ENCODE measurements at places on chromosomes 4 and X.

- DNase-seq: no peak
Observed at GRCh38 chrX:101370888-101371504, 15.0 kb downstream of the BTK start.

DNA sequence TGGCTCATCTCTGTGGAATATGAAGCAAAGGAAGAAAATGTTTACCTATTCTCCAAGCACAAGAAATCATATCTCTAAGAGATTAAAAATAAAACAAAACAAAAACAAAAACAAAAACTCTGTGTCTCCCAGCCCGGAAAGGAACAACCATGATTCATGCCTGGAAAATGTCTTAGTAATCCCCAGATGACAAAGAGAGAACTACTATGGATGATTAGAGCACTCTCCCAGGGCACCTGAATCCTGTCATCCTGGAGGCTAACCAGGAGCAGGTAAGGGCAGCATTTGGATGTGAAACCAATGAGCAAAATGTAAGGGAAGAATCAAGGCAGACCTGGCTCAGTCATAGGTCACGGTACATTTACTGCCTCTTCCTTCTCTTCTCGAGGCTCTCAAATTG is 1.7 kb upstream of the AKAP4 start:
- DNase-seq: no peak

- no peak for DNase-seq
Observed at GRCh38 chr4:70991596-70991995, 1.9 kb upstream of the DCK start.

GRCh38 chrX:145178268-145178667 is 69.0 kb upstream of the SPANXN1 start:
- no peak for DNase-seq

DNA sequence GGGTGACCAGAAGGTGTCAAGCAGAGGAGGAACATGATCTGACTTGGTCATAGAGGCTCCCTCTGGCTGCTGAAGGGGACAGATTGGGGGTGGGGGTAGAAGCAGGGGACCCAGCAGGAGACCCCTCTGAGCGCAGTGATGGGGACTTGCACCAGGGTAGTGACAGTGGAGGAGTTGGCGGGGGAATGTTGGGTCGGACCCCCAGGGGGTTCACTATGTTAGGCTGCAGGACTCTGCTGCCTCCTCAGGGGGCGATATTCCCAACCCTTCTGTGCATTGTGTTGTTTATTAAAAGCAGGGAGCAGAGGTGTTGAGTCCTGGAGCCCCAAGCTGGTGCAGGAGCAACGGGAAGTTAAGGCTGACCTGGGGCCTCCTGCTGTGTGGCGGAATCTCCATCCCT is 8.8 kb downstream of the WDR13 start:
- DNase-seq: no peak

- DNase-seq: no peak
Observed at GRCh38 chr4:41366911-41367517, 110.3 kb downstream of the UCHL1 start.

DNA sequence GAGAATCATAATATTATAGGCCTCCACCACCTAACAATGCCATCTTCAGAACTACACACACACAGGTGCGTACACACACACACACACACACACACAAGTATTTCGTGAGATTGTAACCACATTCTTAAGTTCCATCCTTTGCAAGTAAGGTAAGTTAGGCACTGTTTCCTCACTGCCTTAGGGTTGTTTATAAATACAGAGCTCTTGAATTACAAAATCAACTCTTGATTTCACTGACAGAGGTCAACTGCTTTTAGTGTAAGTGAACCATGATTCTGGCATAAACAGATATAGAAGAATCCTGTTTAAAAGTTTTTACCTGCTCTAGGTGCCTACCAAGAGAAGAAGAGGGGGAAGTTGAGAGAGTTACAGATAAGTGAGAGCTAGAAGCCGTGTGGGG is 166.1 kb downstream of the DMD start:
- DNase-seq: no peak

GRCh38 chr4:155522201-155522600 is 144.4 kb upstream of the GUCY1A1 start:
- no peak for DNase-seq

DNA sequence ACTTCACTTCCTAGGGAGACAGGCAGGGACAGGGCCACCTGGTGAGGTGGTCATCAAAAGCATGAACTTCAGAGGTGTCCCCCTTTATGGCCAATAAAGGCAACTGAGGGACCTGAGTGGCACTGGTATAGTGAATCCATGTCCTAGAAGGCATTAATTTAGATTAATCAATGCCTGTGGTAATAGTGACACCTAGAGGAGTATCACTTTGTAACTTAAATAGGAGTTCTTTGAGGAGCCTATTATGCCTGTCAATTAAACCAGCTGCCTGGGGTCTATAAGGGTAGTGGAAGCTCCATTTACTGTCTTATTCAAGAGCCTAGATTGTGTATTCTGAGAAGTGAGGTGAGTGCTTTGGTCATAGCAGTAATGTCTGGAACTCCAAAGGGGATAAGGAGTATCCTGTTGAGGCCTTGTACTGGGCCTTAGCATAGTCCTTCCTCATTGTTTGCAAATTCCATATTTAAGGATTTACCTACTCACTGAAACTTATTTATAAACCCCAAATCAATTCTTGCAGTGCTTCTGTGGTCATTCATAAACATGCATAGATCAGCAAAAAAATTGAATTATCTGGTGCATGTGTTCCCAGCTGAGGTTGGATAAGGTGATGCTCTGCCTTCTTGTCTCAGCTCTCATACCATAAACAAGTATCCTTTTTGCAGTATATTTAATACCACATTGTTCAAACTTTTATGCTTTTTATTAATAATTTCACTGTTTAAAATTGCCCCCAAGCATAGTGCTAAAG is 213.8 kb upstream of the RADX start:
- no peak for DNase-seq

DNA sequence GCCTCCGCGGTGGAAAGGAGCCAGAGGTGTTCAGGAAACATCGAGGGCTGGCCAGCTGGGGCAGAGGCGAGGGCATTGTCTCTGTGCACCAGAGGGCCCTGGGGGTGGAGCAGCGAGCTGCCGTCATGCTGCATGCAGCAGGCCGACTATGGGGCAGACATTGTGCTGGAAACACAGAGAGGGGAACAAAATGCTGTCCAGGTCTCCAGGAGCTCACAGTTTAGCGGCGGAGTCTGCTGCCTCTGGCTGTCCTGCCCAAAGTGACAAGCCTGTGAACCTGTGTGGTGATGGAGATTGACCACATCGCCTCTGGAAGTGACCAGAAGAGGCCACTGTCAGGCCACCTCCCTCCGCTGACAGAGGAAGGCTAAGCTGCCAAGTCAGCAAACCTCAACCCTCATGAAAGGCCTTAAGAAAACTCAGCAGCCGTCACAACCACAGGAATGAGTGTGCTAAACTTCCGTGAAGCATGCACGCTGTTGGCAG is 20.1 kb upstream of the SASH3 start:
- DNase-seq: no peak

GRCh38 chr4:151624626-151625565 is 135.9 kb downstream of the GATB start:
- DNase-seq: peak; percentile 81

DNA sequence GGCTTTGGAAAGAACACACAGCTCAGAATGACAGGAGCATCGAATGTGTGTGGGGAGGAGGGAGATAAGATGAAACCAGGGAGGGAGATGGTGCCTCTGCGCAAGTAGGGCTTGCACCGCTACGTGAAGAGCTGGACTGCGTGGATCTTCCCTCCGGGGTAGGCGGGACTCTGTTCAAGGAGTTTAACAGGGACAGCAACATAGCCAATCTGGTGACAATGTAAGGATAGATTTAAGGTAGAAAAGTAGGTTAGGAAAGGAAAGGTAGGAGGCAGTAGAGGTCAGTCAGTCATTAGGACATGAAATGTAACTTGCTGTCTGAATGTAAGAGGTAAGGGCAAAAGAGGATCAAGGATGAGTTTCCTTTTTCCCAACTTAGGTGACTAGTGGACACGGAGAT is 152.5 kb downstream of the DCTD start:
- no peak for DNase-seq

GRCh38 chrX:23811108-23811651 is 28.2 kb downstream of the SAT1 start:
- DNase-seq: no peak

GRCh38 chrX:119132961-119133360 is 5.3 kb upstream of the KIAA1210 start:
- DNase-seq: no peak

DNA sequence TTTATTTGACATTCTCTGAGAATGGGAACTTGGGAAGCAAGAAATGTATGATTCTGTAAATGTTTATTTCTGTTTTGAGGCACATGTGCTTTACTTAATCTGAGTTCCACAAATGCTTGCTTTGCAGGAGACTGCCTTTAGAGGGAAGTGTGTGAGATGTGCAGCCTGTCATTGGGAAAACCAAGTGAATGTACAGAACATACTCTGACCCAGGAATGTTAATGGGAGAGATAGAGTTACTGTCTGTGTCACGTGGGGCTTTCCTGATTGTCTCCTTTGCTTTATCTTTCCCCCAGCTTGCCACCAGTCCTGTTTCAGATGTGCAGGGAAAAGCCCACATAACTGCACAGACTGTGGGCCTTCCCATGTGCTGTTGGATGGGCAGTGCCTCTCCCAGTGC is 218.6 kb upstream of the ANXA3 start:
- DNase-seq: no peak

- no peak for DNase-seq
Observed at GRCh38 chrX:123475068-123475724, 257.7 kb downstream of the THOC2 start.

DNA sequence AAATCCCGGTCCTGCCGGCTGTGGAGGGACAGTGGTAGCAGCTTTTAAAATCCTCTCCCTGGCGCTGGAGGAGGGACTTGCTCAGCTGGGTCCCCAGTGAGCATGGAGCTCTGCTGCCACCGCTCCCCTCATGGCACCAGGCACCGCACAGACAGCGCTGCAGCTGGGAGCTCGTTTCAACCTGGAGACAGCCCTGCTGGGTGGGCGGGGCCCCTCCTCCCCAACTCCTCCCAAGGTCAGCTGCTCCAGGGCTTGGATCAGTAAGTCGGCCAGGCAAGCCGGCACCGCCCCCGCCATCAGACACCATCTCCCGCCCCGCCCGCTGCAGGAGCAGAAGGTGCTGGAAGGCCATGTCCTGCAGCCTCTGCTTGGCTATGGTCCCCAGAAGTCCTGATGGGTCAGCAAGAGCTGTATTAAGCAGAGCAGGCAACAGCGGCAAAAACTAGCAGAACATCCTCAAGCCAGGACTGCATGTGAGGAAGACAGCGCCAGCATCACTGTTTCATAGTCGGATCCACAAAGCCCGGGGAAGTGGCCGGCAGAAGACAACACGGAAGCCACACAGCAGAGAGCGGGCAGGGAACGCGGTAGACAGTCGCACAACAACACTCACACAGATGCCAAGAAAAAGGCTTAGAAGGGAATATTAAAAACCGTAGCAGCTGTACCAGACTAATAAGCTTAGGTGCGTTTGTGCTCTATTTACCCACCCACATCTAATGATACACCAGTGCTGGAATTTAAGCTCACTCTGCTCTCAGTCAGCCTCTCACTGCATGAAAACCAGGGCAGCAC is 16.2 kb downstream of the ZFYVE28 start:
- peak; percentile 87 for DNase-seq

DNA sequence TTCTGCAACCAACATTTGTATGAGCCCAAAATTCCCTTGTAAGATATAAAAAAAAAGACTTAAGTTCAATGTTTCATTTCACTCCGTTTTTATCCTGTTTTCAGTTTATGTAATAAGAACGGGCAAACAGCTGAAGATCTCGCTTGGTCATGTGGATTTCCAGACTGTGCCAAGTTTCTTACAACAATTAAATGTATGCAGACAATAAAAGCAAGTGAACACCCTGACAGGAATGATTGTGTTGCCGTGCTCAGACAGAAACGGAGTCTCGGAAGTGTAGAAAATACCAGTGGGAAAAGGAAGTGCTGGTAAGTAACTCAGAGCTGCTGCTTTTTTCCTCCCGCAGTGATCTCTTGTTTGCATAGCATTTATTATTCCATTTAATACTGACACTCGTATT is 2.8 kb downstream of the ANKRD37 start:
- DNase-seq: no peak

DNA sequence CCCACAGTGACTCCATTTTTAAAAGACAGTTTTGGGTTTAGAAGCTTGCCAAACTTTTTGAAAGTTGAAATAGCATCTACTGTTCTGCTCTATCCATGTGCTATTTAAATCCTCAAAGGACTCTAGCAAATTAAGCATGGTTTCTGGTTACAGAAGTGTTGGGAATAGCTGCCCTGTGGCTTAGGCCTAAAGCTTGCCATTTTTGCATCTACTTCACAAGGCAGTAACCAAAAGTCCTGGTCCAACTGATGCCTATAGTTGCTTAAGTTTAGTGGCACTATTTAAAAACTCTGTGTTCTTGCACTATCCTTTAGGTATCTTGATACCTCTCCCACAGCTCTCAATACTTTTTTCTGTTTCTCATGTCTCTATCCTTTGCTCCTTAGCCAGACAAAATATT is 251.0 kb upstream of the GPC4 start:
- DNase-seq: no peak

- no peak for DNase-seq
Observed at GRCh38 chr4:143359644-143360193, 23.0 kb downstream of the GAB1 start.

DNA sequence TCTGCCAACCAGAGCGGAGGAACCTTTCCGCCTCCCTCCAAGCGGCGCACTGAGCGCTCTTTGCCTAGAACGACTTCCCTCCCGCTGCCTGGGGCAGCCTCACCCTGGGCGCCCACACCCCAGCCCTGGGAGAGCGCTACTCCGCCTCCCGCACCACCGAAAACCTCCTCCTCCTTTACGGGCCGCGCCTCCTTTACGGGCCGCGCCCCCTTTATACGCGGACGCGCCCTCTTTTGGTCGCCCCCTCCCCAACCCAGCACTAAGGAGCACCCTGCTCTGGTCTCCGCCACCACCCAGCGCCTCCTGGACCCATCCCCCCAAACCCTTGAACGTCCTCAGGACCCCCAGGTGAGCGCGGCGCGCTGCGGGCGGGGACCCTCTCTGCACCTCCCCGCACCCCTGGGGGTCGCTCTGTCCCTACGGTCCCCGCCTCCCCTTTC is 586 bp upstream of the NSG1 start:
- peak; percentile 70 for DNase-seq

GRCh38 chr4:113821856-113822255 is 60.3 kb upstream of the CAMK2D start:
- no peak for DNase-seq

- no peak for DNase-seq
Observed at GRCh38 chr4:40482985-40483647, 146.5 kb downstream of the RBM47 start.

DNA sequence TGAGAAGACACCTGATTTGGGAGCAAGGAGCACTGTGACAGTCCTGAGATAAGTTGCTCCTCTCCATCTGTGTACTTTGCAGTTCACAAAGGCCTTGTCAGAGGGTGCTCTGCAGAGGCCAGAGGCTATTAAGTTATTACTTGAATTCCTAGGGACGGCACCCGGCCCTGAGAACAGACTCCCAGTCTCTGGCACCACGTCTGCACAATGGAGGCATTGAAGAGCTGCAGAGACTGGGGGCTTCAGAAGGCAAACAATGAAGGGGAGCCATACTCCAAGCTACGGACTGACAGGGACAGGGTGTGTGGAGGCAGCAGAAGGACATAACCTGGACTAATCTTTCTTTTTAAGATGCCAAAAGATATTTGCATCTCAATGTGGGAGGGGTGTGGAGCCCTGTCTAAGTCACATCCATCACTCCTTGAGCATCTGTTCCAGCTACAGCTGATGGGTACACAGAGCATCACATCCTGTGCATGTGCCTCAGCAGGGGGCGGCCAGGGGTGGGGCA is 11.5 kb downstream of the RASGEF1B start:
- no peak for DNase-seq

GRCh38 chrX:155263854-155264628 is at the start of gene RAB39B:
Gene RAB39B, minus strand, starts transcription at chrX:155264491. Its CDS starts 203 bp downstream, at chrX:155264288.
- DNase-seq: peak; percentile 87

Data from posterior vena cava (tissue), 2 donors.